ENCODE measurements at places on chromosomes 16 and 17.

- no peak for DNase-seq
Observed at GRCh38 chr17:77118251-77118928, 22.4 kb upstream of the SEC14L1 start.

DNA sequence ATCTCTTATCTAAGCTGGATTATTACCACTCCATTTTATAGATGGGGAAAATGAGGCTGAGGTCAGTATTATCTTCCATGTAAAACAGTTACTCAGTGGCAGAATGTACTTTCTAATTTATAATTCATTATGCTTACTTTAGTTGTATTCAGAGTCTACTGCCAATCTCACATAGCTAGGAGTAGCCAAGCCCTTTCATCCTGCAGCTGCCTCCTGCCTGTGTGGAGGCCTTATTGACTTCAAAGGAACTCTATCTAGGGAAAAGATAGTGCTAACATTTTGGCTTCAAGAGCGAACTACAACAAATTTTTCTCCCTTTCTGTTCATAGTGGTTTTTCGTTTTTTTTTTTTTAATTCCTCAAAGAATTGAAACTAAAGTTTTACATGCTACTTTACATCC, 12.9 kb downstream of the RPGRIP1L start:
- no peak for DNase-seq

DNA sequence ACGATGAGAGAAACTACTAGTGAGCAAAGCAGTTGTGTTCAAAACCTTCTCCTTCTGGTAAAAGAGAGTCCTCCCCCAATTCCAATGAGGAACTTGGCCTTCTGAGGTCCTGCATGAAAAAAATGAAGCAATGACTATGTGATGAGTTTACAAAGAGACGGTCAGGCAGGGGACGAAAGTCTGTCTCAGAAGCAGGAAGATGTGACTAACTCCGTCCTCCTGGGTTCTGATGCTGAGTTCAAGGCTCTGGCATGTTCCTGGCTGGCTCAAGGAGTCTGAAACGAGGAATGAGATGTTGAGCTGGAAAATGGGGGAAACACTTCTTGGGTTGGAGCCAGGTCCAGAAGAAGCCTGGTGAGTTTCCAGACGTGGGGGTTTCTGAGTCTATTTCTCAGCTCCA, 129.6 kb downstream of the CPPED1 start:
- DNase-seq, result no peak

GRCh38 chr17:56835264-56835585, 1.3 kb downstream of the DGKE start:
- no peak for DNase-seq

- DNase-seq, result peak; percentile 49
Observed at GRCh38 chr16:27463741-27464591, 62.0 kb downstream of the IL21R start.

DNA sequence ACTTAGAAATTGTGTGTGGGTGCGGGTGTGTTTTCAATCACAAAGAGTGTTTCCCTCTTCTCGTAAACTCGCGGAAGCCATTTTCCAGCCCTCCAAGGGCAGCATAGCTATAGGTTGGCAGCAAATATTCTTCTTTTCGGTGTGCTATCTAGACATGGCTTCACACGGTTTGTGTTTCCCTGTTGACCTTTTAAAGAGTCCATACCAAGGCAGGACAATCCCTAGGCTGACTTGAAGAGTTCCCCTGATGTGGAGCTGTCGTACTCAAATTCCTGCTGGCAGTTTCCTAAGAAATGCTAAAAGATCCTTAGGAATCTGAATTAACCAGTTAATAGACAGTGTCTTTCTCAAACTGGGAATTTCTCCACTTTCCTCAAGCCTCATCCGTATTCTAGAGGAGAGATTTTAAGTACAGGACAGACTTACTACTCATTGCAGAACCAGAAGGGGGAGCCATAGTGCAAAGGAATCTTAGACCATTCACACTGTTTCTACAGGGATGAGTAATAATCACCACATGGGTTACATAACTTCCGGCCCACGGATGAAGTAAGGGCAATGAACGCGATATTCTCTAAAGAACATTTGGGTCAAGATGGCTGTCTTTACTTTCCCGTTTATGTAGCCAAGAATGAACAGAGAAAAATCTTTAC, 288.6 kb upstream of the ELAC2 start:
- no peak for DNase-seq

- DNase-seq, result peak; percentile 54
Observed at GRCh38 chr16:17470908-17471718, at the start of gene XYLT1. XYLT1 (minus strand) TSS chr16:17470960; CDS start chr16:17470796, 164 bp downstream.

DNA sequence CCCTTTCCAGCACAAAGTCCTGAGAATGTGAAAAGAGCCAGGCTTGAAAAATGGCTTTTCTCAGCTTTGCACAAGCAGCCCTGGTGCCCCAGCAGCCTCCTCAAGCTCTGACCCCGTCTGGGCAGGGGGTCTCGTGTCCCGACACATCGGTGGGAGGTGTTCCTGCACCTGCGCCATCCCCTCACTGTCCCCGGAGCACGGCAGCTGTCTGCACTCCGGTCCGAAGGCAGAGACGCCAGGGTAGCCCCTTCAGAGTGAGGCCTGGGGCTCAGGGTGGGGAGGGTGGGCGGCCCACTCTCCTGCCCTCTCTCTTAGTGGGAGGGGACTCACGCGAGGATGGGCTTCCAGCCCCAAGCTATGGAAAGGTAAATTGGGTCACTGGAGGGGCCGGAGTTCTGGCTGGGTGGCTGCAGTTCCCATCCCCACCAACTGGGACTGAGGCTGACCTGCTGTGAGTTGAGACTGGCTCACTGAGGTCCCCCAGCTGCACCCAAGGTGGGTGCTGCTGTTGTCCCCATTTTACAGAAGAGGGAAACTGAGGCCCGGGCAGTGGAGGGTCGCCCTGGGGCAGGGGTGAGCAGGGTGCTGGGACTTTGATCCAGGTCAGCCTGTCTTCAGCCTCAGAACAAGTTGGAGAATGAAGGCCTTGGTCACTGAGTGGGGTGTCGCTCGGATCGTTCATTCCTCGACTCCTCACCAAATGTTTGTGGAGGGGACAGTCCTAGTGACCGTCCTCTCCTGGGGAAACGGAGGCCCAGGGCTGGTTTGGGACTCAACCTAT, 2.3 kb upstream of the BAIAP3 start:
- DNase-seq, result no peak

DNA sequence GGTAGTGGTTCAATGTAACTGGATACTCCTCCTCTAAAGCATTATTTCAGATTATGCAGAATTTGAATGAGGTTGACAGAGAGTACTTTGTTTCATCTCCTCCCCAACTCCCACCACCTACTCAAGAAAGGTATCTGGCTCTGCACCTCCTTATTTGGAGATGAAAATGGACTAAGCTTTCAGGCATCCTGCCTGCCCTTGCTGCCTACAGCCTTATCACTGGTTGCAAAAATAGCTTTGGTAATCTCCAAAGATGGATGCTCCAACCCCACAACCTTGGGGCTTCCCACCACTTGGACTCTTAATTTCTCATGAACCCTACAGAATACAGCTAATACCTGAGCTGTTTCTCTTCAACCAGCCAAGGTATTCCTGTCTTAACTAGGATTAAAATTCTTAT, 45.3 kb upstream of the CORO6 start:
- DNase-seq, result no peak

GRCh38 chr16:85753976-85754375, 3.1 kb upstream of the C16orf74 start:
- no peak for DNase-seq

- no peak for DNase-seq
Observed at GRCh38 chr17:82921426-82921825, 81.6 kb upstream of the ZNF750 start.

DNA sequence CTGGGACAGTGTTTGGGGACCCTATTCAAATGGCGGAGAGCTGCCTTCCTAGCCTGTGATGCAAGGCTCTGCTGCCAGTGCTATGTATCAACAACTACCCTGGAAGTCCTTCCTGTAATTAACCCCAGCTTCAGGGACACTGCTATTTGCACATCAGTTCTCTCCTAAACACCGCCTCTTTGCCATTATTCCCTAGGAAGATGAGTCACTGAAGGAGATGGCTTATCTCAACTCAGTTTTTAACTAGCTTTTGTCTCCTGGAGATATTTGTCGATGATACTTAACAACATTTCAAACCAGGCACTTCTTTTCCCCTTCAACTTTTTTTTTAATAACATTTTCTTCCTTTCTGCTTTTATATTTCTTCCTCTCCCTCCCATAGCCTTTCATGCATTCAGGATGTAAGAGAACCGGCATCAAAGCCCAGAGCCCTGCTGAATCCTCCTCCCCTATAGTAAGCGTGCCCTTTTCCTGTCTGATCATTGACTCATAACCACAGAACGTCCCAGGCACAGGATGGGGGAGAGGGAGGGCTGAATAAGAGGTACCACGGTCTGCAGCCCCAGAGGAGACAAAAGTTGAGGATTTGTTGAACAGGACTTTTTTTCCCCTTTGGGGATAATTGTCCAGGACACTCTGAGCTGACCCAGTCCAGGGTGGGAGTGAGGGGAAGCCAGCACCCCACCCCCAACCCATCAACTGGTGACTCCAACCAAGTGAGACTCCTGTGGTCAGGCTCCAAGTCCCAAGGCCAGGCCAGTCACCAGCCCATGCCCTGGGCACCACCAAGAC, 387.8 kb upstream of the SALL1 start:
- DNase-seq, result no peak

DNA sequence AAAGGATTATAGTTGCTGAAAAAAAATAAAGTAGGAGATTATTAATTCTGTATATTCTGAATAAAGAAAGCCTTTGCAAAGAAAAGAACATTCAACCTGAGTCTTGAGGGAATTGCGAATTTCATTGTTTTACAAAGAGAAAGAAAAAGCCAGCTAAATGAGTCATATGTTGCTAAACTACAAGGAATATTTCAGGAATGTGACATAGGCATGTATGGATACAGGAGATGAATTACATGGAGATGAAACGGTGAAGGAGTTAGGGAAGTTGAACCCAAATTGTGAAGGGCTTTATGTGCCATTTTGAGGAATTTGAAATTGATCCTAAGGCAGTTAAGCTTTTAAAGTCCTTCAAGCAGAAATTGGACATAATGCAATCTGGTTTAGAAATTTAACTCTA, 177.3 kb upstream of the RBL2 start:
- no peak for DNase-seq

DNA sequence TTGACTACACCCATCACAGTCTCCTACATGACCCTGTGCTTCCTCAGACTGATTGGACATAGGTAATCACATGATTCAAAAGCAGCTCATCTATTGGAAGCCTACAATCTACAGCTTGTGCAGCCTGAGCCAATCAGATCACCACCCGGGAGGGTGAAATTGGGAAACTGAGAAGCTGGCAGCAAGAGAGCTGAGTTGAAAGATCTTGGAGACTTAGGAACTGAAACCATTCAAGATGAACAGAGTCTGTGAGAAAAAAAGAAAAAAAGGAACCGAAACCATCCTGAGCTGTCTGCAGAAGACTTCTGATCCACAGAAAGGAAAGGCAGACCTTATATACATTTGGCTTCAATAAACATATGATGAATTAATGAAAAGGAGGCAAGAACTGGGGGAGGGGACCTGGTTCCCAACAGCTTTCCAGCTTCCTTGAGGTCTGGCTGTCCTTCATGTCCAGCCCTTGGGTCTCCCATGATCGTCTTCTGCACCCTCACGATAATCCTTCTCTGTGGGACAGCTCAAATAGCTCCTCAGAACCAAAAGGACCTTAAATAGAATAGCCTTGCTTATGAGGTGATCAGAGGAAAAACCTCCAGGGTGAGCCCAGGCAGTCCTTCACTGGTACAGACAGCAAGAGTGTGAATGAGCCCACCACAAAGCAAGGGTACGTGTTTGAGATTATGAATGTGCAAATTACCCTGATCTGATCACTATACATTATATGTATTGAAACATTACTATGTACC, 32.6 kb downstream of the PLXDC1 start:
- no peak for DNase-seq

DNA sequence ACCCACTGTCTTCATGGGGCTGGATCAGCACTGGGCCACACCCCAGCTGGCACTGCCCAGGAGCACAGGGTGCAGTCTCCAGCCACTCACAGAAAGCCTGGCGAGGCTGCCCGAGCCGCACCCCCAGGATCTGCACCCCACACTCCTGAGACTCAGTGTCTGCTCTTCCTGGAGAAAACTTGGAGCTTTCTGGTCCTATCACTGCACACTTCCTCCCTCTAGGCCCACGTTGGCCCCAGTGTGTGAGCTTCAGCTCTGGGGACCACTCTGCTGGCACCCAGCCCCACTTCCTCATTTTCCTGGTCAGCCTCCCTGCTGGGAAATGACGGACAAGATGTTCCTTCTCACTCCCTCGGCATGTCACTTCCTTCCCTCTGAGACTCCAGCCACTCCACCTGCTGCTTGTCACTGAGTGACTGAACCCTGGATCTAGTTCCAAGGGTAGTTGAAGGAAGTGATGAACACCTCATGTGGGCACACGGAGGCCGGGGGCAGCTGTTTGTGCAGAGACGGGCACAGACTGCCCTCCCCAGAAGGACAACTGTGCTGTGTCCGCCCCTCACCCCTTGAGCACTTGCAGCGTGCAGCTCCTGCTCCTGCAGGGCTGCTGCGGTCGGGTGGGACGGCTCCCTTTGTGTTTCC, 29.0 kb downstream of the ZC3H18 start:
- DNase-seq, result no peak

GRCh38 chr16:65384441-65384840, 262.6 kb upstream of the CDH11 start:
- no peak for DNase-seq

- DNase-seq, result peak; percentile 4
Observed at GRCh38 chr17:42286411-42287221, 1.7 kb upstream of the STAT5A start.

- no peak for DNase-seq
Observed at GRCh38 chr17:77958716-77959125, 218 bp downstream of the TNRC6C start.

GRCh38 chr17:75507733-75508719, 7.3 kb downstream of the CASKIN2 start:
- no peak for DNase-seq

- DNase-seq, result no peak
Observed at GRCh38 chr17:6797718-6798351, 21.8 kb downstream of the FBXO39 start.

DNA sequence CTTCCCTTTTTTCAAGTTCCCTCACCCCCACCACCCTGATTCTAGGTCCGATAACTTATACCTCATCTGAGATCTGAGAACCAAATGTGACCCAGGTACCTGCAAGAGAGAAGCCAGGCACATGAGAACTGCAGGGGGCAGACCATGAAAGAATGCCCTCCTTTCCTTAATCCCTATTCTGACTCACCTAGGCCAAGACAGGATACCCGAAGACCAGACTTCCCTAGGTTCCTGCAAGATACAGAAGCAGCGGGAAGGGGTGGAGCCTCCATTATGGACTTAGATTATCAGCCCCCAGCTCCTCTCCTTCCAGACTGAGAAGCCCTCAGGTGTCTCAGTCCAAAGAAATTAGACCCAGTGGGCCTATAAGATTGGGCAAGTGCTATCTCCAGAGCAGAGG, 2.1 kb downstream of the KCNAB3 start:
- no peak for DNase-seq

DNA sequence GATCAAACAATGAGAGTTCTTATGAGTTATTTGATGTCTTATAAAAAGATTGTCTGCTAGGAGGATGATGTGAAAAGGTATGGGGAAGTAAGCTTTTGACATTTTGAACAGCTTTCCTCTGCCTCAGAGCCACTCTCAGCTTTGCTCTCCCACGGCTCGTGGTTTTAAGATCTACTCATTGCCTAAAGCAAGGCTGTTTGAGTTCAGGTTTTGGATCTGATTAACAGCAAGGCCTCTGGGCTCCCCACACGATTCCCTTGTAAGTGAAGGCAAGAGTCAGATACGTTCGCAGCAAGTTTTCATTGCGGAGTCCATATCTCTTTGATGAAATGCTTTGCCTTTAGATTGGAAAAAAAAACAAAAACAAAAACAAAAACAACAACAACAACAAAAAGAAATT, 515.0 kb upstream of the SALL1 start:
- no peak for DNase-seq

All from activated T-cell treated with anti-CD3 and anti-CD28 coated beads, Interleukin-2, amount 50 U/mL, for 4 hours (primary cell).